ENCODE measurements at places on chromosomes 2 and 18.

GRCh38 chr18:48395646-48396045 lies 13.5 kb downstream of the ZBTB7C start:
- DNase-seq = no peak

- no peak for DNase-seq
Observed at GRCh38 chr2:30710461-30710860, 96.8 kb downstream of the CAPN13 start.

- no peak for DNase-seq
Observed at GRCh38 chr2:173555833-173556232, 201.2 kb downstream of the CDCA7 start.

DNA sequence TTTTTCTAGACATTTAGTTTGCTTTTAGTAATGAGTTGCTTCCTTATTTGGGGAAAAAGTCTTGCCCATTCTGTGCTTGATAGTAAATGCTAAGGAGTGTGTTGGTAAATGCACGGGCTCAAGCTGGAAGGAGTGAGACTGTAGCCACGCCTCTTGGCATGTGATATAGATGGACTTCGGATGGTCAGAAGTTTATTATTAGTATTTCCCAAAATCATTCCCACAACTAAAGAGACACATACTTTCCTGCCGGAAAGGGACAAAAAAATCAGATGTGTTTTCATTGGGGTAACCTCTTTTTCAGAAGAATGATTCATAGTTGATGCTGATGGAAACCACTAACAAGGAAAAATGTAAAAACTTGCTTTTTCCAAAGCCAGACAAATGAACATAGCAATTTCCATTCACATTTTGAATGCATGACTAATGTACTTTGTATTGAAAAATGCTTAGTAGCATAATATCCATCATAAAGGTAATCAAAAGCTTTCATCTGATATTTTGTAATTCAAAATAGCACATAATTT lies 133.2 kb downstream of the ZNF532 start:
- no peak for DNase-seq

DNA sequence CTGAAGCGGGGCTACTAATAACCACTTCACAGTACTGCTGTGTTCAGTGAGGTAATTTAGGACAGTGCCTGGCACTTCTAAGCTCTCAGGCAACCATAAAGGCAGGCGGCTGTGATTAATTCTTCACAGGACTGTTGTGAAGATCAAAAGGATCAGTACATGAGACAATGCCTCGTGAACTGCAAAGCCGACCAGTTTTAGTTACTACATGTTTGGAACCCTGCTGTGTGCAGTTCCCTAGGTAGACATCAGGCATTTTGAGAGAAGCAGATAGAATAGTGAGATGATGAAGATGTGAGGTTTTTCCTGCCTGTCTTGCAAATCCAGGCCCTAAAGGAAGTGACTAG lies 19.1 kb downstream of the EFHD1 start:
- DNase-seq = no peak

- DNase-seq = no peak
Observed at GRCh38 chr18:39051013-39051412, 1485.4 kb upstream of the CELF4 start.

DNA sequence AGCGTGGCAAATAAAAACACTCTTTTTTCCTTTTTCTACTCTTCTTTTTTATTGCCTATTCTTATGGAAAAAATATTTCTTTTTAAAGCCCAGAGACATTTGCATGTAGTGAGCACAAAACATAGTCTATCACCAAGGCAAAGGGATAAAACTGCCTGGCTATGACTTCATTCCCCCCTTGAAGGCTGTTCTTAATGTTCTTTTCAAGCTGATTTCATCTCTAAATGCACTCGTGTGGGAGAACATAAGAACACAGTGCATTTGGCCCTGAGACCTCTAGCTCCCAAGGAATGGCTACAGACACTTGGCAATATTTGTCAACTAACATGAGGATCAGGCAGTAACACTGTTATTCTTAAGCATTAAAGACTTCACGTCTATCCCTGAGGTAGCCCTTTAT lies 17.4 kb upstream of the DNAJC10 start:
- no peak for DNase-seq

GRCh38 chr2:43609290-43609918 lies 13.6 kb upstream of the THADA start:
- DNase-seq = no peak

- DNase-seq = no peak
Observed at GRCh38 chr2:240962300-240963064, 35.9 kb upstream of the SNED1 start.

DNA sequence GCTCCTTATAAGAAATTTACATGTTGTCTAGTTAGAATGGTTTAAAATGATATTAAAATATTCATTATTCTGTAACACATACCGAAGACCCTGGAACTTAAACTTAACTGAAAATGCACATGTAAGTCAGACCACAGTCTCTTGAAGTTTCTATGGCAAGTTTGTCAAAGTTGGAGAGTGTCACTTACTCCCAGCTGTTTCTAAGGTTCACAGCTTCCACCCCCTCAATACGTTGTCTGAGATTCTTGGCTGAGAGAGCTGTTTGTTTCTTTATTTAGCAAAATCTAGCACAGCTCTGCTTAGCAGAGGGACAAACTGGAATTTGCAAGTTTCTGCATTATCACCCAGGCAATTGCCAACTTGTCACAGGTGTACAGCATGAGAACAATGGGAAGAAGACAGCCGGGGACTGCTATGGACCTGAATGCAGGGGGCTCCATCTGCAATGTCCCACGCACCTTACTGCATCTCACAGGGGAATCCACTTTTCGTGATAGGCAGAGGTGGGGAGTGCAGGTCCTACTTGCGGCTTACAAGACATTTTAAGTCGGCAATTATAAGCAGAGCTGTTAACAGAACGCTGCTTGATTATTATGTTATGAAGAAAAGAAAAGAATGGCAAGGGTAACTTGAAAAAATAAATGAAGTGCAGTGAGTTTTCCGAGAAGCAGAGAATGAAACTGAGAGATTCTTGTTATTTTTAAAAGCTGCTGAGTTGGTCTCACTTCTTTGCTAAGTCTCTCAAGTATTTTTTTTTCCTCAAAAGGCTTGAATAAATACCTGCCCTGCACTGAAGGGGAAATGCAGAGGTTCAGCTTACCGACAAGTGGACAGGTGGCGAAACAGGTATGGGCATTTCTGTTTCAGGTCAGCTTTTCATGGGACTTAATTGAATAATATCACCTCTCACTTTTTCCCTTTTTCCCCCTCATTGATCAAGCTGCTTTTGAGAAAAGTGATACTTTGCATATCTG lies 1072.1 kb upstream of the FANCL start:
- no peak for DNase-seq

GRCh38 chr2:46136481-46136880 lies 160.7 kb upstream of the EPAS1 start:
- DNase-seq = no peak

- no peak for DNase-seq
Observed at GRCh38 chr2:49037197-49037596, 117.1 kb downstream of the FSHR start.

DNA sequence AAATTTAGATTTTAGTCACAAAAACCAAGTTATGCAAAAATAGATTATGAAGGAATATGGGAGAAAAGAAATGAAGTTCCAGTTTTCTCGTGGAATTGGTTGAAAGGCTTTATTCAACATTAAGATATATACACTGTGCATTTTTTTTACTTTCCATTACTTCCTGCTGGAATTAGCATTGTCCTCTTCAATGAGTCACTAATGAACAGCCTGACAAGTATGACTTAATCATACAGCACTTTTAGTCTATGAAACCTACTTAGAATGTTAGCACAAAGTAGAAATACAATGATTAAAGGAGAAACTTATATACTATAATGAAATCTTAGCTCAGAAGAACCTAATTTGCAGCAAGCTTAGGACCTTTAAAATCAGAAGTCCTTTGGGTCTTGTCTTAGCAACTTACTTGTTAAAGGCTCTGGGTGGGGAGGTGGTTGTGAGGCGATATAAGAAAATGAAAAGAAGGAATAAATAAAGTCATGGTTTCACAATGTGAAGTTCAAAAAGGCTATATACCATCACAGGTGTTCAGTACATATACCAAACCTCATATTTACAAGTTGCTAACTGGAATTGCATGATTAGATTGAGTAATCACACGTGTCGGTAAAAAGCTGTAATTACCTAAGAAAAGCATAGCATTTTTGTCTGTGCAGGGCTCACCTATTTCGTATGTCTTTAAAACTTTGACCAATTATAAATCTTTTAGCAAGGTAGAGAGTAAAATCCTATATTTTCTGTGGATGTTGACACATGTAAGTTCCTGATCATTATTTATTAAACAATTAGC lies 236.8 kb downstream of the CAMKMT start:
- DNase-seq = no peak

DNA sequence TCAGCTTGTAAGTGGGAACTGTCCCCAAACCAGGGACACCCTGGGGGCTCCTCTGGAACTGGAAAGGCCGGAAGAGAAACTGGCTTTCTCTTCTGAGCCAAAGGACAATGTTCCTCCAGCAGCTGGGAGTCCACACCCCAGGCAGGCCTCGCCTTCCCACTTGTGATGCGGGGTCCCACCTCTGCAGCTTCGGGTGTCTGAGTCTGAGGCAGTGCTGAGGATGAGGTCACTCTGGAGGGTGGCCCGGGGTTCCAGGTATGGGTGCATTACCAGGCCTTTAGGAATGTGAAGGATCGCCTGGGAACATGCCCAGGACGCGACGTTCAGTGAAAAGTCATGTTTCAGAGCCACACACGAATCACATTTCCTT lies 18.2 kb upstream of the BOK start:
- DNase-seq = no peak

- no peak for DNase-seq
Observed at GRCh38 chr2:43175020-43175441, 51.4 kb downstream of the ZFP36L2 start.

GRCh38 chr2:60831921-60832320 lies 49.5 kb upstream of the REL start:
- DNase-seq = no peak

DNA sequence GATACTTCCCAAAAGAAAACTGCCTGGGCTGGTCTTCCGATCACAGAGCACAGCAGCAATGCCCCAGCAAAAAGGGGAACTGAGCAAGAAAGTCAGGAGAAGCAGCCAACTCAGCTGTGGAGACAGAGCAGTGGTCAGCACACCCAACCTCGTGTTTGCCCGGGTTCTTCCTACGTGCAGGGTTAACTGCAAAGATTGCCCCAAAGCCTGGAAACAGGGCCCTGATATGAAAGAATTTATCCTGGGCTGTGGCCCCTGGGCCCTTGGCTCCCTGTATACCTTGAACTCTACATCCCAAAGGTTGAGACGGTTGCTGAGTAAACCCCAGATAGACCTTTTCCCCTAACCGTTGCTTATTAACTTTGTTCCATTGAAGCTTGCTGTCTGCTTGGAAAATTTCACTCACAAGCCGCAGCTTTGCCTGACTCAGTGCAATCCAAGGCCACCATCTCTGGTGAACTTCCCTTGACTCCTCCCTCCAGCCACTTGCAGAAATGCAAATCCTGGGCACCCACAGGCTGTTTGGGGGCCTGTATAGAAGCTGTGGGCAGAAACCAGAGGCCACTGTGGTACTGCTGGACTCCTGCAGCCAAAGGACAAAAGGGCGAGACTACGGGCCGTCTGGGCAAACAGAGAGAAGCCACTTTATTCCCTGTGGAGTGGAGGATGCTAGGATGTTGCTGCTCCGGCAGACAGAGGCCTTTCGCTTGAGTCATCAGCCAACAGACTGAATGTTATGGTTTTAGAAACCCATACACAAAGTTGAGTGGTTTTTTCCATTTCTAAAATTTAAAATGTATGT lies 18.2 kb downstream of the NRP2 start:
- no peak for DNase-seq

DNA sequence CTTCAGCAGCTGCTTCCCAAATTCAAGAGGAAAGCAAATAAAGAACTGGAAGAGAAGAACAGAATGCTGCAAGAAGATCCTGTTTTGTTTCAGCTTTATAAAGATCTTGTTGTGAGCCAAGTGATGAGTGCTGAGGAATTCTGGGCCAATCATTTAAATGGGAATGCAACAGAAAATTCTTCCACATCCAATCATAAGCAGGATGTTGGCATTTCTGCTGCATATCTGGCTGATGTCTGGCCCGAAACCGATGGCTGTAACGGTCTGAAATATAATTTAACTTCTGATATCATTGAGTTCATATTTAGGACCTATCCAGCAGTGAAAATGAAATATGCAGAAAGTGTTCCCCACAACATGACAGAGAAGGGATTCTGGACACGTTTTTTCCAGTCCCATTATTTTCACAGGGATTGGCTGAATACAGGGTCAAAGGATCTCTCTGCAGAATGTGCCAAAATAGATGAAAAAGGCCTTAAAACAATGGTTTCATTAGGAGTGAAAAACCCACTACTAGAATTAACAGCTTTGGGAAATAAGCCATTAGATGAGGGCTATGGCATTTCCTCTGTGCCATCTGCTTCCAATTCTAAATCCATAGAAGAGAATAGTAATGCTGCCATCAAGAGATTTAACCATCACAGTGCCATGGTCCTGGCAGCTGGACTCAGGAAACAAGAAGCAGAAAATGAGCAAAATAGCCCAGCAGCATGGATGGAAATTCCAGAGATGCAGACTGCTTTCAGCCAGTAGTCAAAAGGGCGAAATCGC lies 175.6 kb downstream of the MC4R start:
- DNase-seq = no peak

GRCh38 chr2:156476850-156477206 lies 40.6 kb downstream of the GPD2 start:
- DNase-seq = no peak

DNA sequence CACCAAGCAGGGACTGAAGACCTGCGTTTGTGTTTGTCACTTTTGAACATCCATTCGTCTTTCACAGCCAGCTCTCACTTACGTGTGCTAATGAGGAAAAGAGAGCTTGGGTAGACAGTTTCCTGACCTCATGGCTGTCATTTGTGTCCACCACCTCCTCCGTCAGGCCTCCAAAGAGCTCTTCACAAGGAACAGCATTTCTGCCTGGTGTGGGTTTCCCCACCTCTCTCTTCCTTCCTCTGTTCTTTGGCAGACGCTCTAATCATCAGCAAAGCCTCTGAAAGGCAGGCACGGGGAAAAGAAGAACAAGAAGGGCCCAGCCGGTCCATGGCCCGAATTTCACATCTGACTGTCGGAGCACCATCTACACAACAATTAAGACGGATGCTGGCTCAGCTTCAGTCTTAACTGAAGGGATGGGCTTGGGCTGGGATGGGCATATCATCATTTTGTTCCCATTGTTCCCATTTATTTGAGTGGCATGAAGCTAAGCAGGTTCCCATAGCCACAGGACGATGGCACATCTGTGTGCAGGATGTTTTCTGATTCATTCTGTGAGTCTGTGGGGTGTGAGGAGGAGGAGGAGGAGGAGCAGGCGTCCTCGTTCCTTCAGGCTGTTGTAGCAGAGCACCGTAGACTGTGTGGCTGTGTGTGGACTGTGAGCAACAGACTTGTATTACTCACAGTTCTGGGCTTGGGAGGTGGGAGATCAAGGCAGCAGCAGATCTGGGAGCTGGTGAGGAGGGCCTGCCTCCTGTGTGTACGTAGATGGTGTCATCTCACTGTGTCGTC lies 66.4 kb downstream of the TSHZ1 start:
- no peak for DNase-seq

- DNase-seq = no peak
Observed at GRCh38 chr2:168255866-168256265, 8.5 kb upstream of the STK39 start.

- no peak for DNase-seq
Observed at GRCh38 chr2:237254369-237254861, 159.5 kb downstream of the COL6A3 start.

Data from NCI-H1436 treated with DMSO at 0.1 percent for 48 hours (cell line).